ENCODE measurements at places on chromosomes 2 and 18.
A peak's percentile ranks its signal among the peaks of the same experiment; 100 is the strongest.

DNA sequence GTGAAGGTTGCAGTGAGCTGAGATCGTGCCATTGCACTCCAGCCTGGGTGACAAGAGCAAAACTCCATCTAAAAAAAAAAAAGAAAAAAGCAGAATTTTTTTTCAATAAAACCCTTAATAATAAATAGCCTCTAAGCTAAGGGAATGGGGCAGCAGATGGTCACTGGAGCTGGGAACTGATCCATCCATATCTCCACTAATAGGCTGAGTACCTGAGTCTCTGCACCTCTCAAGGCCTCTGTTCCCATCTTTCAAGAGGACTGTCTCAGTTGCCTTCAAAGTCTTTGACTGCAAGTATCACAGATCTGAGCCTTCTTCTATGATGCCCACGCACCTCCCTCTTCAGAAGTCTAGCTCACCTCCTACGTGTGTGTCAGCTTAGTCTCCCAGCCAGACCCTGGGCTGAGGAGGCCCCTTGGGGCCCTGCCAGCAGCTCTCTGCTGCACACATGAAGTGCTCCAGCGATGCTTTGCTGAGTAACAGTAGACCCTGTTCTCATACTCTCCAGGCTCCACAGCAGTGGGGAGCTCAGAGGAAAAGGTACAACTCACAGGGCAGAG lies 32.9 kb downstream of the ST8SIA5 start:
- no peak for DNase-seq

- DNase-seq, result no peak
Observed at GRCh38 chr18:59026831-59027410, 112.8 kb upstream of the SEC11C start.

- no peak for DNase-seq
Observed at GRCh38 chr18:67183398-67183797, 333.1 kb downstream of the DSEL start.

GRCh38 chr18:50788284-50788683 lies 31.5 kb downstream of the MRO start:
- no peak for DNase-seq

DNA sequence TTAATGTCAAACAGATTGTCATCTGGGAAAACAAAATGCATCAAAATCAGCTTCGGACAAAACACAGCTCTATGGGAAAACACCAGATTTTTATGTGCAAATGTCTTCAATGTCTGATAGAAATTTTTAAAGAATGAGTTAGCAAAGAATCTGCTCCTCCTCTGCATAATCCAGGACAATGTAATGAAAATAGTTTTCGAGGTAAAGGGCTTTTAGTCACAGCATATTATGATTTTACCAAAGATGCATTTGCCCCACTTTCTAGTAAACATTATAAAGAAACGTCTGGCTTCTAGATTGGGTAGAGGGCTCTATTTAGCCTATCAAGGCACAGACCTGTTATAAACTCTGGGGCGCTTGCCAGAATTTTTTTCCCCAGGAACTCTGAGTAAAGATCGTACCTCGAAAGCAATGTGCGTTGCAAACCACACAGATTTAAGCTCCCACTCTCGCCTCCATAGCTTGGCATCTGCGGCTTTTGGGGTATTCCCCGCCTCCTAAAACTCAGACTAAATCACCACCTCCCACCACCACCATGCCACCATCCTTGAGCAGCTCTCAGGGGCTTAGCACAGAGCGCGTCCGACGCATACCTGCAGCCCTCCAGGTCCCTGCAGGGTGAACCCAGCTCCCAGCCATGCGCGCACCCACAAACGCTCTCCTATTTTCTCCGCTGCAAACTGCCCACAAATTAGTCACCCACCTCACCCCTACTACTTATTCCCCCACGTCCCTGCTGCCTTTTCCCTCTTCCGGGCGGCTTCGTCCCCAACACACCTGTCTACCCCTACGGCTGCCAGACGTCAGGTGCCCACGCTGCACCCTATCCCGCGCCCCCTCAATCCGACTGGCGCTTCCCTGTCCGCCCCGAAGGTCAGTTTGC lies 829 bp downstream of the ACVR1C start:
- no peak for DNase-seq

GRCh38 chr18:22703883-22704585 lies 229.1 kb upstream of the RBBP8 start:
- DNase-seq, result peak; percentile 16

GRCh38 chr2:12469141-12469561 lies 247.6 kb upstream of the TRIB2 start:
- DNase-seq, result no peak

- no peak for DNase-seq
Observed at GRCh38 chr2:151114874-151115273, 146.8 kb downstream of the RBM43 start.

GRCh38 chr2:209496586-209496982 lies 72.7 kb downstream of the MAP2 start:
- DNase-seq, result no peak

DNA sequence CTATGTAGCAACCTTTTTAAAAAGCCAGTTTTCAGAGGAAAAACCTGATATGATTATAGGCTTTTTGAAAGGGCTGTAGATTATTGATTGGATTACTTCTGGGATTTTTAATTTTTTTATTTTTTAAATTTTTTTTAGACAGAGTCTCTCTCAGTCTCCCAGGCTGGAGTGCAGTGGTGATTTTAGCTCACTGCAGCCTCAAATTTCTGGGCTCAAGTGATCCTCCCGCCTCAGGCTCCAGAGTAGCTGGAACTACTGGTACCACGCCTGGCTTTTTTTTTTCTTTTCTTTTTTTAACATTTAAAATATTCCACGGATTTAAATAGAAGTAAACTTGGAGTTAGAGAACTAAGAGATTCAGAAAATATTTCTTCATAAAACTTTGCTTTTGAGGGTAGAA lies 1.2 kb downstream of the MRPL19 start:
- no peak for DNase-seq

DNA sequence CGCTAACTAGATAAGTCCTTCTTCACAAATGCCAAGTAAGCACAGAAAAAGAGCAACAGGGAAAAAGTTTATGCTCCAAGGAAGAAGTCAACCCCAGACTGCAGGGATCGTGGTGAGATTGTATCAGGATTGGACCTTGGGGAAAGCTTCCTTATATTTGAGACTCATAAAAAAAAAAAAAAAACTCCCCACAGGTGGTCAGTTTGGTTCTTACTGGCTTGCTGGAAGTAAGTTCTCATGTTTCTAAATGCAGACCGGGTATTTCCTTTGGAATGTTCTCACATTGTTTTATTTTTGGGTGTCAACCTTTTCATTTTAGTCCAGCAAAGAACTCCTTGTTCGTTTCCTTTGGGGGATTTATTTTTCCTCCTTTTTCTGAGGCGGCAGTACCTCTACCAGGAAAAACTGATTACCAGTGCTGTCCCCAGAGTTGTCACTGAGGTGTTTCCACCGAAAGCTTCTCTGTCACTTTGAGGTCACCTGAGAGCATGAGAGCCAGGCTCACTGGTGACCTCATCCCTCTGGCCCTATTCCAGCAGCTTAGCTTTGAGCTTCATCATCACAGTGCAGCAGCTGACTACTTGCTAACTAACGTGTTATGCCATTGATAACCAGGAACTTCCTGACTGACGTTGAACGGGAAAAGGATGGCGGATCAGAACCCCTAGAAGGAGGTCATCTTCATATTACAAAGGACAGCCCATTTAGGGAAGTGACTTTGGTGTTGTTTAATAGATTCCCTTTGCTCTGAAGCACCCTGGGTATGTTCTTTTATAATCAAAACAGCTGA lies 16.8 kb upstream of the ATP8B1 start:
- no peak for DNase-seq

DNA sequence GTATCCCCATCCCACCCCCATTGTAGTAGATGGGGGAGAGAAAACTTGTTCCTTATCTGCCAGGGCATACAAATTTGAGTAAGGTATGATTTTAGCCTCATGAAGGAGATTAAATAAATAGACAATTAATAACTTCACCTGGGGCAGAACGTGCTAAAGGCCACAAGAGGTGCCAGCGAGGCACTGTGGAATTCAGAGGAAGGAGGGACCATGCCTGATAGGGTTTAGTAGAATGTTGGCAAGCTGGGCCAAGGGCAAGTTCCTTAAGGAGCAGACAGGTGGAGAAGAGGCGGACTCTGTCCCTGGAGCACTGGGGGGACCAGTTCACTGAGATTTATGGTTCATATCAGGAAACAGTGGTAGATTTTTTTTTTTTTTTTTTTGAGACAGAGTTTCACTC lies 22.5 kb downstream of the STAMBP start:
- DNase-seq, result no peak

DNA sequence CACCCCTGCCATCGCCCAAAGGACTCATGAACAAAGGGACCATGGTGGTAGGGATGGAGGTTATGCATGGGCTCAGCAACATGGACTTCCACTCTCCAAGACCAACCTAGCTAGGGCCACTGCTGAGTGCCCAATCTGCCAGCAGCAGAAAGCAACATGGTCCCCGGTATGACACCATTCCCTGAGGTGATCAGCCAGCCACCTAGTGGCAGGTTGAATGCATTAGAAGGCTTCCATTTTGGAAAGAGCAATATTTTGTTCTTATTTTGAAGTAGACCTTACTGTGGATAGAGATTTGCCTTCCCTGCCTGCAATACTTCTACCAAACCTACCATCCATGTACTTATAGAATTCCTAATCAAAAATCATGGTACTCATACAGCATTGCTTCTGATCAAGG lies 99.8 kb downstream of the METTL4 start:
- DNase-seq, result peak; percentile 5
